ENCODE measurements at places on chromosomes 1 and 21.

DNA sequence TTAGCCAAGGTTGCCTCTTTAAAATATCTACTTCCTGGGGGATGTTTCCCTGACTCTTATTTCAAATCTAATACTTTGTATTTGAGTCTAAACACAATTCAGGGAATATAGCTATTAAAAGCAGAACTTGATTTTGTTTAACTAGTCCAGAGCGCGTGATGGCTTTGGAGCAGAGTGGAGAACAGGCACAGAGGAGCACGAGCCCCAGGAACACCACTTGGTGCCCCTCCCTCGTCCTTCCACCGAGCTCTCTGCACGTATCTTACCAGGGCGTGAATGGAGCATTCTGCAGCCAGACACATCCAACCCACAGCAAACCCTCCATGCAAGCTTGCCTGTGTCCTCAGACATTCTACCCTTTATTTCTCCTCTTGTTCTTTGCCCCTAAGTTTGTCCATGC, 14.1 kb downstream of the KIF26B start:
- DNase-seq, result no peak

GRCh38 chr21:44947930-44948331, 8.1 kb downstream of the SLX9 start:
- no peak for DNase-seq

GRCh38 chr1:180842491-180843275, 70.0 kb upstream of the KIAA1614 start:
- DNase-seq, result no peak

- DNase-seq, result no peak
Observed at GRCh38 chr1:203177036-203177405, 1.4 kb upstream of the MYBPH start.

DNA sequence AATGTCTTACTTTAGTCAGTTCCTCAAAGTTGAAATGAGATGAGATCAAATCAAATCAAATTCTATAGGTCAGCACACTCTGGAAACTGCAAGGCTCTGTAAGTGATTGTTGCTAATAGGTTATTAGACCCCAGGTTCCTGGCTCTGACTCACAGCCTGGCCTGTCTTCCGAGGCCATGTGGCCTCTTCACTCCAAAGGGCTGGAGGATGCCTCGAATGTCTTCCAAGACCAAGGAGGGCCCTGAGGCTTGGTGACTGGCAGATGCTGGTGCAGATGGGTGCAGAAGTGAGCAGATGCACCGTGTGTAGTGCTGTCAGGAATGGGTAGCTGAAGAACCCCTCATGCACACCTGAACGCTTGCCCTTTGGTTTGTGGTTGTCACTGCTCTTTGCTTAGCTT, 113.4 kb downstream of the MAB21L3 start:
- no peak for DNase-seq

- DNase-seq, result no peak
Observed at GRCh38 chr1:91024481-91025119, 2.8 kb upstream of the ZNF644 start.

DNA sequence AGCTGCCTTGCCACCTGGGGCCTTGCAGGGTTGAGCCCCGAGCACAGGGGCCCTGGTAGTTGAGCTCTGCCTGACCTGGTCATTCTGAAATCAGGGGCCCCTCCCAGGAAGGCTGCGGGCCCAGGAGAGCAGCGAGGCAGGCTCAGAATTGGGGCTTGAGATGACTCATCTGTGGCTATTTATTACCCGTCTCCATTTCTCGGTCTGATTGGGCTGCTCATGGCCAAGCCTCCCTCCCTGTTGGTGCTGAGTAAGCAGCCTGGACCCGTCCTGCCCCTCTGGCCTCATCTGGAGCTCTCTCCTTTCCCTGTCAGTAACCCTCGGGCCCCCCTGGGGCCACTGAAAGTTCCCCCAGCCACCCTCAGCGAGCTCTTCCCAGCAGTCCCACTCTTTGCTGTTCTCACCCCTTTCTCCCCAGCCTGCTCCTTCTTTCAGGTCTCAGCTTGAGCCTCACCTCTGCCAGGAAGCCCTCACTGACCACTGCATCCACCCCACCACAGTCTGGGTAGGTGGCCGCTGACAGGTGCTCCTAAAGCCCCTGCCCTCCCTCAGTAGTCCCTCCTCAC, 11.0 kb upstream of the TNFRSF8 start:
- DNase-seq, result no peak

DNA sequence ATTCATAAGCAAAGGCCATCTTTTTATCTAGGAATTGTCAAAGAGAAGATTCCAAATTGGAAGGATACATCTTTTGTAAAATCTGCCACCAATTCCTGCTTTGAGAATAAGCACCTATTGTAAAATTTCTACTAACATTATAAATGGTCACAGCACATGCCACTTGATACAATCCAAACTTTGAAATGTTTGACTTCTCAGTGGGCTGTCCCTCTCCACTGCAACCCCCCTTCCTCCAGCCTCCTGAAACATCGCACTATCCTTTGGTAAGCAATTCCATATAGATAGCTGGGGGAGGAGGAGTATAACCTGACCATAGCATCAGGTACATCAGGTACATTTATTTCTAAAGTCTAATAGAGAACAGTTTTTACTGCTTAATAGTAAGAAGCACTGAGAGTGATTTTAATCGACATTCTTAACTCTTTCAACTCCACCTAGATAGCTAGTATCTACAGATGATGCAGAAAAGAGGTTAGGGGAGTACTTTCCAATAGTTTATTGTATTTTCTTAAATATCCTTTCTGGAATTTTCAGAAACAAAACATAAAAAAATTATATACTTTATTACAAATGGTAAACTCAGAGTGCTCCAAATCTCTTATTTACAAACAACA, 2.9 kb downstream of the JUN start:
- DNase-seq, result no peak

GRCh38 chr1:24317081-24317480, 2.1 kb upstream of the GRHL3 start:
- no peak for DNase-seq

DNA sequence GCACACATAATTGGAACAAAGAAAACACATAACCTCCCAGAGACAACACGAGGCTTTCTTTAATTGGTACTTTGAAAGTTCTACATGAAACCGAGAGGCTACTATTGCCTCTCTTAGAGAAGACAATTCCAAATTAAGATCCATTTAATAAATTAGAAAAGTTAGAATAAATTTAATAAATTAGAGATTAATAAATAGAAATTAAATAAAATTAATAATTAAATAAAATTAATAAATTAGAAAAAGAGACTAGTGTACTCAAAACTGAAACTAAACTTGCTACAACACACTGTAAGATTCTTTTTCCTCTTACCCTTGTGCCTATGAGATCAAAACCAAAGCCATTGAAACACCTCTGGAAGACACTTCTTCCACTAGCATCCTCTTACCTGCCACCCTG, 199.0 kb downstream of the URB2 start:
- DNase-seq, result no peak

GRCh38 chr1:192260076-192260475, 56.7 kb upstream of the RGS21 start:
- DNase-seq, result no peak

- no peak for DNase-seq
Observed at GRCh38 chr1:107777664-107778047, 187.3 kb downstream of the VAV3 start.

DNA sequence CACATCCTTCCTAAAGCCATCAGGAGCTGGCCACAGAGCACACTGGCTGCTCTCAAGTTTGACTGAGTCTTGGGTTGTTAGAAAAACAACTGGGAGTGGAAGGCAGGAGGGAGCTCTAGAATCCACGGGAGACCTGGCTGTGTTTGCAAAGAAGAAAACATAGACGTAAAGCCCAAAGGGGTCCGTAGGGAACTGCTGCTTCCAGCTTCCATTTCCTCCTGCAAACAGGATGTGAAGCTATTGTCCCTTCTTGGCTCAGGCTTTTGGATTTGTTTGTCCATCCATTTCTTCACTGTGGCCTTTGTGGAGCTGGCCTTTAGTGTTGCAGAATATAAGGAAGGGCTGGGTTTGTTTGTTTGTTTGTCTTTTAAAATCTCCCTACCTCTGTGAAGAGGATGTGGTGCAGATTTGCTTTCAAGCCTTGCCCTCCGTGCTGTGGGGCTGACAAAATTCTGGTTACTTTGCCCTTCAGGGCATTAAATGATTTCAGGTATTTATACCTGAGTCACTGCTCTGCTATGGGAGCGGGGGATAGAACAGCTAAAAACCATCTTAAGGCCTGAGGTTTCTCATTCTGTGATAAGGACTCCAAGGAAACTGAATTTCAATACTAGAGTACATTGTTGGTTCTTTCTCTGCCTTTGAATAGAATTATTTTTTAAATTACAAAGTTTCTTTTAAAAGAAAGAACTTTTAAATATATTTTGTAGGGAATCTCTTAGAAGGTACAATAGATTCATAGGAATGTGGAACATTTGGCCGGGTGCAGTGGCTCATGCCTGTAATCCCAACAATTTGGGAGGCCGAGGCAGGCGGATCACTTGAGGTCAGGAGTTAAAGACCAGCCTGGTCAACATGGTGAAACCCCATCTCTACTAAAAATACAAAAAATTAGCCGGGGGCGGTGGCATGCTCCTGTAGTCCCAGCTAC, 74.3 kb downstream of the MPZL1 start:
- no peak for DNase-seq

GRCh38 chr21:40067751-40068150, 200.5 kb downstream of the PCP4 start:
- peak; percentile 94 for DNase-seq

DNA sequence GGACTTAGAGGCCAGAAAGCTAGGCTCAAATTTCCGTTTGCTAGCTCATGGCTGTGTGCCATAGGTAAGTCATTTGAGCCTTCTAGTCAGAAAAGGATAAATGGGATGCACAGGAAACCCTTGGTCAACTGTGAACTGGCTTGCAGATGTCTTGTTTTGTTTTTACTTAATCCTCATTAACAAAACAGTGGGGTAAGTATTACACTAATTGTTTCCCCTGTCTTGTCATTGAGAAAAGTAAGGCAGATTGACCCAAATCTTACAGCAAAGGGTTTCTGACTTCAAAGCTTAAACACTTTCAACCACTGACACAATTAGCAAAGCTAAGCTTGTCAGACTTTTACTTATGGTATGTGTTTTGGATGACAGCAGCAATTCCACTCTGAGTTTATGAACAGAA, 291.3 kb downstream of the NTNG1 start:
- DNase-seq, result no peak

GRCh38 chr1:212470059-212470458, 37.3 kb downstream of the NENF start:
- DNase-seq, result no peak

DNA sequence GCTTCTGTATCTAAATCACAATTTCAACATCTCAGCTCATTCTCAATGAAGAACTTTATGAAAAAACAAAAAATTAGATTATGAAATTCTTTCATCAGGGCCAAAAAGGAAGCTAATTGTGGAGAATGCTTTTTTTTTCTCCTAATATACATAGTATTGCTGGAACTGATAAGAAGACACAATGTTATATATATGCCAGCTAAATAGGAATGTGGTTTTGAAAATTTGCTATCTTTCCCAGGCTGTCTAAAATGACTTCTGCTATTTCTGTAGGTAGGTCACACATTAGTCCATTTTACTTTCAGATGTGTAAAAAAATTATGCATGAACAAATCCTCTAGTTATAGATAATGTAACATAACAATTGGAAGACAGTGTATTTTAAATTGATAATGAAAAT, 732.9 kb downstream of the RWDD3 start:
- no peak for DNase-seq

DNA sequence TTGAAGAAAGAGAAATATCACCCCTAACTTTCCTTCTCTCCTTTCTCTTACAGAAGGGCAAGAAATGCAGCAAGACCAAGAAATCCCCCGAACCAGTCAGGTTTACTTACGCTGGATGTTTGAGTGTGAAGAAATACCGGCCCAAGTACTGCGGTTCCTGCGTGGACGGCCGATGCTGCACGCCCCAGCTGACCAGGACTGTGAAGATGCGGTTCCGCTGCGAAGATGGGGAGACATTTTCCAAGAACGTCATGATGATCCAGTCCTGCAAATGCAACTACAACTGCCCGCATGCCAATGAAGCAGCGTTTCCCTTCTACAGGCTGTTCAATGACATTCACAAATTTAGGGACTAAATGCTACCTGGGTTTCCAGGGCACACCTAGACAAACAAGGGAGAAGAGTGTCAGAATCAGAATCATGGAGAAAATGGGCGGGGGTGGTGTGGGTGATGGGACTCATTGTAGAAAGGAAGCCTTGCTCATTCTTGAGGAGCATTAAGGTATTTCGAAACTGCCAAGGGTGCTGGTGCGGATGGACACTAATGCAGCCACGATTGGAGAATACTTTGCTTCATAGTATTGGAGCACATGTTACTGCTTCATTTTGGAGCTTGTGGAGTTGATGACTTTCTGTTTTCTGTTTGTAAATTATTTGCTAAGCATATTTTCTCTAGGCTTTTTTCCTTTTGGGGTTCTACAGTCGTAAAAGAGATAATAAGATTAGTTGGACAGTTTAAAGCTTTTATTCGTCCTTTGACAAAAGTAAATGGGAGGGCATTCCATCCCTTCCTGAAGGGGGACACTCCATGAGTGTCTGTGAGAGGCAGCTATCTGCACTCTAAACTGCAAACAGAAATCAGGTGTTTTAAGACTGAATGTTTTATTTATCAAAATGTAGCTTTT, 2.4 kb downstream of the CCN1 start:
- no peak for DNase-seq

- DNase-seq, result no peak
Observed at GRCh38 chr21:46424039-46424591, 34.6 kb upstream of the DIP2A start.

DNA sequence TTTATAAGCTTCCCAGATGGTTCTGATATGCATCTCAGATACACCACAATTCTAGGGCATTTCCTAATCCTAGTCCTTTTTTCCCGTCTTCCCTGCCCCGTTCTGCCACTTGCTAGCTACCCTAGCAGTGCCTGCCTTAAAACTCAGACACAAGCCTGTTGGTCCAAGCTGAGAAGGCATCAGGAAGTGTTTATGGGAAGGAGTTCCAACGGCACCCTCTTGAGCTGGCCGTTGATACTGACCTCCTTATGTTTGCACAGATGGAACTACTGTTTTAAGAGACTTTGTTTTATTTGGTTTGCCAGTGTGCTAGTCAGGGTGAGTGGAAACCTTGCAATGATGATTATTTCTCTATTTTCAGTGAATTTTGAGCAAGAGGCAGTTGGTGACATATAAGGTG, 67.2 kb downstream of the UCK2 start:
- DNase-seq, result no peak

- DNase-seq, result no peak
Observed at GRCh38 chr1:234490793-234491479, 12.0 kb upstream of the TARBP1 start.

DNA sequence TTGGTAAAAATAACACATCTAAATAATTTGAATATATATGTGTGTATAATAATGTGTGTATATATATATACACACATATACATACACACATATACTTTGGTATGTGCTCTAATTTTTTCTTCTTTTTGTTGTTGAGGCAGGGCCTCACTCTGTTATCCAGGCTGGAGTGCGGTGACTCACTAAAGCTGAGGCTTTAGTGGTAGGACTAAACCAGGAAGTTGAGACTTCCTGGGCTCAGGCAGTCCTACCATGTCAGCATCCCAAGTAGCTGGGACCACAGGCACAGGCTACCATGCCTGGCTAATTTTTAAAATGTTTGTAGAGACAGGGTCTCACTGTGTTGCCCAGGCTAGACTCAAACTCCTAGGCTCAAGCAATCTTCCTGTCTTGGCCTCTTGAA, 46.7 kb upstream of the CXADR start:
- DNase-seq, result no peak

- DNase-seq, result no peak
Observed at GRCh38 chr1:236541710-236542109, 17.9 kb downstream of the LGALS8 start.

- peak; percentile 89 for DNase-seq
Observed at GRCh38 chr1:154970631-154971340, at the start of gene SHC1. SHC1 (minus strand) TSS chr1:154970747; CDS start chr1:154970526, 221 bp downstream.
